ENCODE measurements at places on chromosomes 2 and 18.

- DNase-seq, result no peak
Measured at GRCh38 chr18:48743886-48744285, 205.1 kb downstream of the CTIF start.

GRCh38 chr2:10520154-10520553, 72.0 kb upstream of the ODC1 start:
- DNase-seq, result no peak

- DNase-seq, result no peak
Measured at GRCh38 chr18:8106603-8107002, 502.6 kb upstream of the RAB12 start.

GRCh38 chr2:236402033-236402790, 138.0 kb upstream of the ASB18 start:
- DNase-seq, result no peak

- DNase-seq, result no peak
Measured at GRCh38 chr2:112891385-112891831, 19.6 kb upstream of the IL37 start.

- no peak for DNase-seq
Measured at GRCh38 chr18:40651163-40651562, 1303.9 kb upstream of the PIK3C3 start.

Measured in cardiac fibroblast (primary cell).